ENCODE measurements at places on chromosomes 5 and 9.

DNA sequence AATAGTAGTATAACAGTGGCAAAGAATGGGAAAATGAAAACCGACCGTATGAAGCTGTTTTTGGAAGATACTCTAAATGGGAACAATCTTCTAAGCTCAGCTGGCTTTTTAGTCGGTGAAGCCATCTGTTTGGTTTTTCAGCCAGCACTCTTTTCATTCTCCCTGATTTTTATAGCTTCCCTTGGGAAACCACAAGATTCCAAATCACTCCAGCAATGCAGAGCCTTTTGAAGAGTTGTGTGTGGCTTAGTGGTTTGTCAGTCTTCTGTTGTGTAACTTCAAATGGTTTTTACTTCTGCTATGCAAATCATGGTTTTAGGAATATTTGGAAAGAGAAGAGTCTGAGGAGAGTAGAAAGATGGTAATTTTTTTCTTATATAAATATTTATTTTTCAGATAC is 180.7 kb downstream of the KDM4C start:
- DNase-seq = no peak

DNA sequence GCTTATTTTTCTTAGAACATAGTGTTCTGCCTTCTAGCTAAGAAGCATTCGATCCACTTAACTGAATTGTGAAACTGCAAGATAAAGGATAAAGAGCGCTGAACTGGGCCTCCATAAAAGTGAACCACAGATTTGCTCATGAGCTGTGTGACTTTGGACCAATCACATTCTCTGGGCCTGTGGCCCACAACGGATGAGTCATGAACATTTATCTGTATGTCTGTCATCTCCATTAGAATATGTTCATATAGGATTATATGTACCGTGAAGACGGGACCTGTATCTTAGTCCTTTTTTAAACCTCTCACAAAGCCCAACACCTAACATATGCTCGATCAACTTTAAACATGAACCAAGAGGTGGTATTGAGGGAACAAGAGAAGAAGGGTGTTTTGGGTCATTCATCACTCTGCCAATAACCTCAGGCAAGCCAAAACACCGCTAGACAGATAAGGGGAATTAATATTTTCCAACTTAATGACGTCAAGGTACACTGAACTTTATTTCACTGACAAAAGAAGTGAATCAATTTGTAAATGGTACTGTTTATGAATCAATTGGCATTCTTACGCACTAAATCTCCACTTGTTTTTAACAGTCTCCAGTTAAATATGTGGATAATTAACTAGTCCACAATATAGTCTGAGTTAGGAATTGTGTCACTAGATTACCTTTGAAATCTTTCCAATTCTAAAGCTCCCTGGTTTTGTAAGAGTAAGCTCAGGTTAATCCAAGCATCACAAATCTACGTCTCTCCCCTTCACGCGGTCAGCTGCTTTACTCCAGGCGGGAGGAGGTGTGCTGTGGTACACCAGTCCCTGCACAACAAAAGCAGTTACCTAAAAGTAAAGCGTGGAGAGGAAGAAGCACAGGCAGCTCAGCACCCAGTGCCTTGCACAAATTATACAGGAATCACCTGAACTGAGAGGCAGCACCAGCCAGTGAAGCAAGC is 1.6 kb downstream of the TMEM245 start:
- DNase-seq = no peak

DNA sequence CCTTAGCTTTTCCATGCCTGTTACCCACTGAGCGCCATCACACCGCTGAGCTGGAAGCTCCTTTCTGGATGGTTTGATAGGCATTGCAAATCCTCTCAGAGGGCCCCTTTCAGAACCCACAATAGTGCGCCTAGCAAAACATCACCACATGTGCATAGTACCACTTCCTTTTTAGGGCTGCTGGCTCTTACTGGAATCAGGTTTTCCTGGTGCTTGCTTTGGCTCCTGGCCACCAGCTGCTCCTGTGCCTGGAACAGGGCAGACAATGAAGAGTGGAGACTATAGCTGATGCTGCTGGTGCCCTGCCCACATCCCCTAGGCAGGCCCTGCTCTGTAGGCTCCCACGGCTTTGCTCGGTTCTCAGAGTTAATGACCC is 163.6 kb upstream of the SEMA6A start:
- DNase-seq = no peak

DNA sequence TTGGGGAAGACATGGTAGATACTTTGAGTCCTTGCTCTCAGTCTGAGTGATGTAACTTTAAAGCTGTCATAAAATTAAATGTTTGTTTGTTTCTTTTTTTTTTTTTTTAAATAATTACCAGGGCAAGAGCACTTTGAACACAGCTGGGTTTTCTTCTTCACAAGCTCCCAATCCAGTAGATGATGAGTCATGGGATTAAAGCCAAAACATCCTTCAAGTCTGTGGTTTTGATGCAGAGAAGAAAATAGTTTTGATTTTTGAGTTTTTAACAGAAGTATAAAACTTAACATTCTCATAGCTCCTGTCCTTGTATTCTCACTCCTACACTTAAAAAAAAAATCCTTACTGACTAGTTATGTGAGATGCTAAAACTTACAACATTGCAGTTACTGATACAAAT is 34.8 kb upstream of the IL31RA start:
- no peak for DNase-seq

- DNase-seq = no peak
Observed at GRCh38 chr9:89372979-89373378, 54.7 kb downstream of the SECISBP2 start.

- DNase-seq = no peak
Observed at GRCh38 chr9:82722051-82722450, 340.9 kb downstream of the RASEF start.

GRCh38 chr5:72906806-72907205 is 49.0 kb upstream of the FCHO2 start:
- no peak for DNase-seq

- DNase-seq = no peak
Observed at GRCh38 chr5:62143268-62144229, 162.5 kb upstream of the KIF2A start.

GRCh38 chr5:150658121-150658520 is 2.9 kb upstream of the MYOZ3 start:
- DNase-seq = no peak

GRCh38 chr5:14327624-14328023 is 184.5 kb downstream of the TRIO start:
- no peak for DNase-seq

DNA sequence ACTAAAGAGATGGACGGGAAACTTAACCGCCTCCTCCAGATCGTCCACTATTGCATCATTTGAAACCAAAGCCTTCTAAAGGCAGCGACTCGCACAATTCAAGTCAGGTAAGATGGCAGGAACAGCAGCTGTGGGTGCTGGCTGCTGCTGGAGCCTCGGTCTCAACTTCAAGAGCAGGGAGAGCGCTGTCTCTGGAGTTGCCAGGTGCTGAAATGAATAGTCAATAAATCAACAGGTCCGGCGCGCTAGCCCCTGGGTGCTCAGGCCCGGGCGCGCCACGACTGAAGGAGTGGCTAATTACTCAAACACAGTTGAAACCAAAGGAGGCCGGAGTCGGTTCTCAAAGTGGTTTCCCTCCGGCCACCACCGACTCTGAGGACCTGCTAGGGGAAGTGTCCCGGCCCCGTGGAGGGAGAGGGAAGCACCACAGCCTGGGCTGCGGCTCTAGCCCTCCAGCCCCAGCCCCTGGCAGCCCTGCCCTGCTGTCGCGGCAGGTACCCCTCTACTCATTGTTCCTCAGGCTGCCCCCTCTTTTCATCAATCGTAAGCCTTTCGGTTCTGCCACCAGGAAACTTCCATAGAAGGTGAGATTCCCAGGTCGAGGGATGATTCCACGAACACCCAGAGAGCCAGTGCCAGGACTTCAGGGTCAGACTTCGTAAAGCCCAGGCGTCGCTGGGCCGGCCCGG is 804 bp downstream of the TTC39B start:
- DNase-seq = peak; percentile 24

DNA sequence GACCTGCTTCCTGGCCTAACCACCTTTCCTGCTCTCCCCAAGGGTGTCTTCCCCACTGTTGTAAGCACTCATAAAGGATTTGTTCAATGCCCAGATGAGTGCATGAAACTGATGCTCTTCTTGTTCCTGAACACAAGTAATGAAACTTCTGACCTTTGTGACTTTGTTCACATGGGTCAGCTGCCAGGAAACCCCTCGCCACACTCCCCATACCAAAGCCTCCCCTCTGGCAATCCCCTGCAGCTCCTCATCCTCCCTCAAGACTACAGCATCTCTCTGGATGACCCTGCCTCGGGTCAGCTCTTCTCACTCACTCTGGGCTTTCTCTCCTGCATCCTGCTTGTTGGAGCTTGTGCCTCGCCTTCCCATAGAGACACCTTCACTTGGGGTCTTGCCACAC is 72.2 kb upstream of the SPTLC1 start:
- no peak for DNase-seq

- no peak for DNase-seq
Observed at GRCh38 chr5:172280929-172281328, 2.6 kb downstream of the UBTD2 start.

- DNase-seq = no peak
Observed at GRCh38 chr5:153860195-153860886, 178.4 kb downstream of the FAM114A2 start.

- DNase-seq = no peak
Observed at GRCh38 chr5:24509943-24510342, 134.8 kb downstream of the CDH10 start.

GRCh38 chr5:81391-82021 is 10.5 kb upstream of the PLEKHG4B start:
- no peak for DNase-seq

GRCh38 chr9:135179041-135179440 is 91.6 kb downstream of the OLFM1 start:
- no peak for DNase-seq

- no peak for DNase-seq
Observed at GRCh38 chr5:115475788-115476187, 68.8 kb downstream of the FEM1C start.

GRCh38 chr9:80763536-80763935 is 925.8 kb downstream of the TLE1 start:
- DNase-seq = no peak

GRCh38 chr9:14926941-14927624 is 16.9 kb upstream of the FREM1 start:
- DNase-seq = no peak

- no peak for DNase-seq
Observed at GRCh38 chr9:135906291-135907005, 898 bp downstream of the CAMSAP1 start.

DNA sequence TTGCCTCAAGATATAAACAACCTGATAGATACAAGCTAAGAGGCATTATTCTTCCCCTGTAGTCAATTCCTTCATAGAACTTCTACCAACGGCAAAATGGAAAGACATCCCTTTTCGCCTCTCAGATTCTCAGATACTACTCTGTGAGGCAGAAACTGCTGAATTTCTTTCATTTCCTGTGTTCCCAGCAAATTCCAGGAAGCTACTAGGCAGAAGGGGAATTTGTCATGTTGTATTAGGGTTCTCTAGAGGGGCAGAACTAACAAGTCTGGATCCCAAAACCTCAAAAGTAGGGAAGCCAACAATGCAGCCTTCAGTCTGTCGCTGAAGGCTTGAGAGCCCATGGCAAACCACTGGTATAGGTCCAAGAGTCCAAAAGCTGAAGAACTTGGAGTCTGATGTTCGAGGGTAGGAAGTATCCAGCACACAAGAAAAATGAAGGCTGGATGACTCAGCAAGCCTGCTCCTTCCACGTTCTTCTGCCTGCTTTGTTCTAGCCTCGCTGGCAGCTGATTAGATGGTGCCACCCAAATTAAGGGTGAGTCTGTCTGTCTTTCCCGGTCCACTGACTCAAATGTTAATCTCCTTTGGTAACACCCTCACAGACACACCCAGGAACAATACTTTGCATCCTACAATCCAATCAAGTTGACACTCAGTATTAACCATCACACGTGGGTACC is 15.2 kb downstream of the RNF180 start:
- DNase-seq = no peak

- DNase-seq = no peak
Observed at GRCh38 chr5:72114629-72115028, 7.4 kb downstream of the MAP1B start.

DNA sequence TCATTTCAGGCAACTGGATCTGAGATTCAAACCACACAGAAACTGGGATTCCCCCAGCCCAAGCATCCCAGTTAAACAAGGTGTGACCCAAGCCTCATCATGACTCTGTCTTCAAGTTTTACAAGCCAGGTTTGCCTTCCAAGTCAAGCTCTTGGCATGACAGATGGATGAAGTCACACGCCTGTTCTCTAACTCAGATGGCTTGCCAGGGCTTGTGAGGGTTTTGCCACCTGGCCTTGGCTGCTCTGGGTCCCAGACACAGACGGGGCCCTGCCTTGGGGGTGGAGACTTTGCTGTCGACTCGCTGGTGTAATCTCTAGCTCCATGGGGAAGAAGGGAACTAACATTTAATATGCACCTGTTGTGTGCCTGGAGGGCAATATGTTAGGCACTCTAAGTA is 95.8 kb upstream of the RARS1 start:
- DNase-seq = no peak

DNA sequence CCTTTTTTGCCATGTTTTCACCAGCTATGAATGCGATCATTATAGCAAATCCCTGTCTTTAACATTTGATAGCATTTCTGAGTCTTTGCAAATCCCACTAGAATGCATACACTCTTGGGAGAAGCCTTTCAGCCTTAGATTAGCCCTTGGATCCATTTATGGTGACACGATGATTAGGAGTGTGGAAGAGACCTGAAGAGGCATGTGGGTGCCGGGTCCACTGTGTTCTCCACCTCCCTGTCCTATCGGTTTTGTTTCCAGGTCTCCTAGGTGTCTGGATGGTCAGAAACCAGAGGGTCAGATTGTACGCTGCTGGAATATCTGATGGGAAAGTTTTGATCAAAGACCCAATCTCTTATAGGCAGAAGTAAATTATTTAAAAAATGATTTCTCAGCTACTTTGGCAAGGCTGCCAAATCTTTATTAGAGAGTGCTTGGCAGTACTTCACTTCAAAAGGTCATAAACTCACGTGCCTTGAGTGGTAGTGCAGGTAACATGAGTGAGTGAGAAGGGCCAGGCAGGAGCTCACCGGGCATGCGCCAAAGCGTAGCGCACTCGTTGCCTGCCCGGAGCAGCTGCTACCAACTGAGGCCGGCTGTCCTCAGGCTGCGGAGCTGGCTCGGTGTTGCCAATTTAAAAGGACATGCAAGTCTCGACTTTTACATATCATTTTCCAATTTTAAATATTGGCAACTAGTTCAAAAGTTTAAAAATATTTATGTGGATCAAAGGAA is 51.3 kb downstream of the PCSK5 start:
- no peak for DNase-seq

DNA sequence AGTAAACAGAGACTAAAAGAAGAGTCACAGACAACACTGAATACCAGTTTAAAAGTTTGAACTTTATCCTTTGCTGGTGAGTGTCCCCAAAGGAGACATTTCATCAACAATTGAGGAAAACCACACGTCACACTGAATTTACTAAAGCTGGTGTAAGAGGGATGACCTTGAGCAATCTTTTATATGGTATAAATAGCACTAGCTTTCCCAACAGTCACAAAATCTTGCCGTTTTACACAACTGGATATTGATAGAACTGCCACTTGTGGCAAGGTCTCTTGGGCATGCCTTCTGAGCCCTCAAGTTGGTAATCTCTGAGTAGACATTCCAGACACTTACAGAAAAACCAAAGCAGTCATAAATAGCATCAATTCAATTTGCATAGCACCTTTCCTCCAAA is 311.5 kb upstream of the TARS1 start:
- DNase-seq = no peak

- no peak for DNase-seq
Observed at GRCh38 chr9:21615446-21615845, 133.3 kb upstream of the IFNE start.
